ENCODE measurements at places on chromosomes 16 and 17.

GRCh38 chr16:84528322-84528721 lies 23.9 kb upstream of the MEAK7 start:
- no peak for DNase-seq

GRCh38 chr16:83887564-83887963 lies 11.4 kb upstream of the MLYCD start:
- no peak for DNase-seq

GRCh38 chr17:58351182-58351581 lies 819 bp downstream of the SUPT4H1 start:
- DNase-seq = no peak

GRCh38 chr17:59311051-59311468 lies 20.4 kb upstream of the YPEL2 start:
- peak; percentile 16 for DNase-seq

DNA sequence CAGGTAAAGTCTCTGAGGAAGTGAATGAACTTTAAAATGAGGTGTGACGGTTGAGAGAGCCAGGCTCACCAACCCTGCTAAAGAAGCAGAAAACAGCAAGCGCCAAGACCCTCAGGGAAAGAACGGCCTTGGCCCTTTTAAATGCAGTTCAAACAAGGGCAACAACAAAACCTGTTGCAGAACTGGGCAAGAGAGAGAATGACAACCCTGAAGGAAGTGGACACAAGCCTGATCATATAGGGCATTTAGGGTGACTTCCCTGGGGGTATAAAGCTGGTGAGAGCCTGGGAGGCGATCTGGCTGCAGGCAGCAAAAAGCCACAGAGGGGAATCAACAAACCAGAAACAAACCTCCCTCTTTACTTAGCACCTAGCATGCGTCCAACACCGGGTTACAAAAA lies 1.0 kb downstream of the CPPED1 start:
- DNase-seq = no peak

GRCh38 chr17:46056800-46057304 lies 57.8 kb downstream of the STH start:
- no peak for DNase-seq

GRCh38 chr17:75815399-75815798 lies 28.8 kb downstream of the UNC13D start:
- DNase-seq = no peak

- no peak for DNase-seq
Measured at GRCh38 chr16:4350365-4350786, 745 bp downstream of the PAM16 start.

DNA sequence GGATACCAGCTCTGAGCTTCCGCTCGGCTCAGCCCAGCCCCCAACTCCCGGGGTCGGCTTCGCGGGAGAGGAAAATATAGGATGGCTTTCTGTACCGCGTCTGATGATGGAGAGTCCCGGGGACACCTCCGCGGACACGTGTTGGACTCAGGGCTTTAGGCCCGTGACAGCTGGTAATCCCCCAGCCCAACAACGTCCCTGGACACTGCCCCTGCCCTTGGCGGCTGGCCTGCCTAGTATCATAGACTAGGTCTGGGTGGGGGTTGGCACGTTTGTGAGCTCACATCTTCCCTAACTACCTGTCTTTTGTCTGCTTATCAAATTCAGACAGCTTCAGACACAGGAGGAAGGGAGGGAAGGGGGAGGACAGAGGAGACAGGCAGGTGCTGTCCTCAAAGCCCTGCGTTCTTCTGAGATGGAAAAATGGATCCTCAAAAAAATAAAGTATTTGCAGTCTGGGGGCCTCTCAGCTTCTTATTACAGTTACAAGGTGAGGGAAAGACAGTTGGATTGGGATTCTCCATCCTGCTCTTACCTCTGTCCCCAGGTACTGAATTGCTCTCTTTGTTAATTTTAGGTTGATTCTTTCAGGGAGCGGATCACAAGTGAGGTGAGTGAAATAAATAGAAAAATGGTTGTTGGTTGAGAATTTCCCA lies 698 bp downstream of the PSME3 start:
- DNase-seq = peak; percentile 21

GRCh38 chr17:45345554-45346215 lies 28.9 kb upstream of the MAP3K14 start:
- no peak for DNase-seq

GRCh38 chr17:69853541-69854224 lies 221.3 kb upstream of the KCNJ16 start:
- no peak for DNase-seq

DNA sequence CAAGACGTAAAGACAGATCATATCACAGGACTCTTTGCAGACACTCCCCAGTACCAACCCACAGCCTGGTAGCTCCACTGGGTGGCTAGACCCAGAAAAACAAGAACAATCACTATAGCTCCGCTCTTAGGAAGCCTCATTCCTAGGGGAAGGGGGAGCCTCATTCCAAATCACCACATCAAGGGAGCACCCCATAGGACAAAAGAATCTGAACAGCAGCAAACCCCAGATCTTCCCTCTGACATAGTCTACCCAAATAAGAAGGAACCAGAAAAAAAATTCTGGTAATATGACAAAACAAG lies 237.8 kb downstream of the CEP112 start:
- DNase-seq = no peak

- no peak for DNase-seq
Measured at GRCh38 chr17:29090750-29091605, 48.0 kb downstream of the PIPOX start.

- DNase-seq = no peak
Measured at GRCh38 chr16:83095941-83096692, 469.3 kb downstream of the CDH13 start.

GRCh38 chr16:53588081-53588648 lies 85.2 kb upstream of the AKTIP start:
- no peak for DNase-seq

DNA sequence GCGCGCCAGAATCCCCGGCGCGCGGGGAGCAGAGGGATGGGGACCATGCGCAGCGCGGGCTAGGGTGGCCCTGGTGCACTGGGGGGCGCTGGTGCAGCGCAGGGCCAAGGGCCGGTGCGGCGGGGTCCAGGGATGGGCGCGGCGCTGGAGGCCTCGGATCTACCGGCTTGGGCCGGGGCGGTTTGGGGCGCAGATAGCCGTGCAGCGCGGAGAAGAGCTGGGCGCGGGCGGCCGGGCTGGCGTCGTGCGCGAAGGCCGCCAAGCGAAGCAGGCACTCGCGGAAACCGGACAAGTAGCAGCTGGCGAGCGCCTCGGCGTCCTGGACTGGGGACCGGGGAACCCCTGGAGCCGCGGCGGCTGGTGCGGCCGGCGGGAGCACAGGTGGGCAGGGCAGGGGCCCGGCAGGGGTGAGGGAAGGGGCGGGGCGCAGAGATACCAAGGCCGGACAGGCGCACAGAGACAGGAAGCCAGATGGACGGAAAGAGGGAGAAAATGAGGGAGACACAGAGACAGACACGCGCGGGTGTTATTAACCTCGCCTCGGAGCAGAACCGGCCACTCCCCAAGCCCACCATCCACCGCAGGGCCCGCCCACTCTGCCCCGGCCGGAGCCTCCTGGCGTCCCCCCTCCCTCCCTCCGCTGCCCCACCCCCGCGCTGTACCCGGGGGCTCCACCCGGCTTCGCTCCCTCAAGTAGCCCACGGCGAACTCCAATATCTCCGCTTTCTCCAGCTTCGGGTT lies 2.1 kb downstream of the HES7 start:
- DNase-seq = peak; percentile 54

GRCh38 chr16:13756411-13757140 lies 163.4 kb upstream of the ERCC4 start:
- no peak for DNase-seq

DNA sequence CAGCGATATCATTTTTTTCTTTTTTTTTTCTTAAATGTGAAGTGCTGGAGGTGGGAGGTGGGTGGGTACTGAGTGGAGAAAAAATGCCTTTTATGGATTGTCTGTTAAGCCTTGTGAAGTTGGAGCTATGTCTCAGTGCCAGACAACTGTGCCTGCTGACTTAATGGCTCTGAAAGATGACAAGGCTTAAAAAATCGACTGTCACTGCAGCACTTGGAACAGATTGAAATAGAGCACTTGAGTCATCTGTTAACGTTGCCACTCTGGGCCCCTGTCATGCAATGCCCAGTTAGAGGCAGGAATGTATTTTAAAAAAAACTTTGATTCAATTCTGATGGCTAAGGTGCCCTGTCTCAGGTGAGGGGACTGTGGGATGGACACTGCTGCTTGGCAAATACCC lies 108.2 kb upstream of the HS3ST2 start:
- no peak for DNase-seq

- DNase-seq = no peak
Measured at GRCh38 chr17:31926100-31926729, 10.6 kb upstream of the SUZ12 start.

- no peak for DNase-seq
Measured at GRCh38 chr16:80283466-80284392, 257.1 kb upstream of the DYNLRB2 start.
